ENCODE measurements at places on chromosomes 4 and X.
A peak's percentile ranks its signal among the peaks of the same experiment; 100 is the strongest.

DNA sequence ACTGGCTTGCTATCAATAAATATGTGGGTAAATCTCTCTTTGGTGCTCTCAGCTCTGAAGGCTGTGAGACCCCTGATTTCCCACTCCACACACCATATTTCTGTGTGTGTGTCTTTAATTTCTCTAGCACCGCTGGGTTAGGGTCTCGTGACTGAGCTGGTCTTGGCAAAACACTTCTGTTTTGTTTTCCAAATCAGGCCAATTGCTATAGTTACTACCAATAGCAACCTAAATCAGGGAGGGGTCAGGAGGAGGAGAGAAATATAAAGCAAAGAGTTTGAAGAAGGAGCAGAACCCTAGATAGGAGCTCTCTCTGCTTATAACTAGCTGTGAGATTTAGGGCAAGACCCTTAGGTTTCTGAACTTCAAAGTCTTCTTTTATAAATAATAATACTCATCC lies 250.5 kb upstream of the IGFBP7 start:
- no peak for DNase-seq

DNA sequence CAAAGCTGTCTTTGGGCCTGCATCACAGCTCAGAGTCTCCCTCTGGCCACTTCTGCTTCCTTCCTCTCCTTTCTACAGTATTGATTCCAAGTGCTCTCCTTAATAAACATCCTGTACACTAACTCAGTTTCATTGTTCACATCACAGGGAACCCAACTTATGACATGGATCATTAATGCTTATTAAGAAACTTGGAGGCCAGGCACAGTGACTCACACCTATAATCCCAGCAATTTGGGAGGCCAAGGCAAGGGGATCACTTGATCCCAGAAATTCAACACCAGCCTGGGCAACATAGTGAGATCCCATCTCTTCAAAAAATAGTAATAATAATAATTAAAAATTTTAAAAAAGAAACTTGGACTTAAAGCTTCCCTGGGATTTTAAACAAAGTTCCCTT lies 89.2 kb upstream of the EFHC2 start:
- no peak for DNase-seq

DNA sequence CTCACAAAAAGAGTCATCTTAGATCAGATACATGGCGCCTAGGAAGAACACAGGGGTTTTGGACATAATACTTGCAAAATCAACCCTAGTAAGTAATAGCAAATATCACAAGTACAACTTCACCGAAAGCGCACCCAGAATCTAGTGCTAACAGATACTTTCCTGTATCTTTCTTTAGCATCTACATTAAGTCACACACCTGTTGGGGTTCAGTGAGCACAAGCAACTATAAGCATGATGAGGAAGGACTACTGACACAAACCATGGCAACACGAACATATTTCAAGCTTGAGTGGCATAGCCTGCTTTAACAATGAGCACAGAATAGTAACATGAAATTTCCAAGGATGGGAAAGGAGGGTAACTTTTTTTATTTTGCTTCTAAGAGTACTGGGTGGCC lies 116.1 kb downstream of the GPC3 start:
- no peak for DNase-seq

GRCh38 chr4:16869594-16870245 lies 28.7 kb downstream of the LDB2 start:
- DNase-seq = no peak

DNA sequence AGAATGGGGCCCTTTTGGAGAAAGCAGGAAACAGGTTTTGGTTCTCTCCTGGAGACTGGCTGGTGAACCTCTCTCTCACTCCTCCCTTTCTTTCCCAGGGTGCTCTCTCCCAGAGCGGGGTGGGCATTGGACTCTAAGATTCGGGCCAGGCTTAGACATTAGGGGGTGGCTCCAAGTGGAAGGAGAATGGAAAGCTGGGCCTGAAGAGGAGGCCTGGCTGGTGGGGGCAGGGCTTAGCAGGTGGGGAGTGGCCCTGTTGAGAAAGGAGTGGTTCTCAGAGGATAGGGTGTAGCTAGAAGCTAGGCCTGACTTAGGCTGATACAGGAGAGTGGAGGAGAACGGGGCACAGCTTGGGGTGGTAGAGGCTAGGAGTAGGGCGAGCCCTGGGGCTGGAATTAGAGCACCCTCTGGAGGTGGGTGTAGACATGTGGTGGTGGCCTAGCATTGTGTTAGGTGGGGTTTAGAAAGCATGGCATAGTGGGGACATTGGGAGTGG lies 5.7 kb downstream of the PLP2 start:
- DNase-seq = peak; percentile 31

- no peak for DNase-seq
Observed at GRCh38 chr4:87971866-87972265, 3.6 kb upstream of the SPP1 start.

DNA sequence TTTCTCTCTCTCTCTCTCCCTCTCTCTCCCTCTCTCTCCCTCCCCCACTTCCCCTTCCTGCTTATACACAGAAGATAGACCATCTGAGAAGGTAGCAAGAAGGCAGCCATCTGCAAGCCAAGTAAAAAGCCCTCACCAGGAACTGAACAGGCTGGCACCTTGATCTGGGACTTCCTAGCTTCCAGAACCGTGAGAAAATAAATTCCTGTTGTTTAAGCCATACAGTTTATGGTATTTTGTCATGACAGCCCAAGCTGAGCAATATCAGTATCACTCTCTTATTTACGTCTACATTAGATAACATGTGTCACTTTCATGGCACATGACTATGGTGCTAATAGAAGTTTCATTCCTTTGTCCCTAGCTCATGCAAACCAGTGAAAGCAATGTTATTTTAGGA lies 581.1 kb downstream of the INPP4B start:
- no peak for DNase-seq

DNA sequence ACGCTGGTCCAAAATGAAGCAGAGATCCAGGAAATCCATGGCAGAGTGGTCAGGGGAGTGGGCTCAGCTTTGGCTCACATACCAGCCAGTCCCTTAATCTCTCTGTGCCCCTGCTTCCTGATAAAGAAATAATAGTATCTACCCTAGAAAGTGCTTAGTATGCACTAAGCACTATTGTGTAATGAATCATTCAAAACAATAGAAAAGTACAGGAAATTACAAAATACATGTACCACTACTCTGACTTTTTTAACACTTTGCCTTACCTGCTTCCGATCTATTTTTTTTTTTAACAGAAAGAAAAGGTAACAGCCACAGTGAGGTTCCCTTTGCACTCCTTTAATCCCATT lies 49.9 kb downstream of the TBC1D9 start:
- no peak for DNase-seq

GRCh38 chrX:39320165-39320564 lies 518.9 kb downstream of the MID1IP1 start:
- DNase-seq = no peak

DNA sequence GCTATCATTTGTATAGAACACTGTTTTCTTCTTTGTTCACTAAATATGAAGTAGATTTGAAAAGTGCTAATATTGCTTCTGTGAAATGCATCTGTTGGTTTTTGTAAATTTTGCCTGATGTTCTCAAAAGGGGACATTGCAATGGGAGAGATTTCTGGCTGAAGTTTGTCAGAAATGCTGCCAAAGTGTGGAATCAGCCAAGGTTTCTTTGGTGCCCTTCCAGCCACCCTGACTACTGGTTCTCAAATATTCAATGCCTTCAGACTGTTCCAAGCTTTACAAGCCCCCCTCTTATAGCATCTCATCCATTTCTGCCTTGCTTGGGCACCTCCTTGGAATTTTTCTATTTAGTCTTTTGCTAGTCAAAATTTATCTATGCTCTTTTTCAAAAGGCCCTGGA lies 60.6 kb upstream of the TMLHE start:
- DNase-seq = no peak

GRCh38 chr4:181971411-181971810 lies 271.8 kb upstream of the TENM3 start:
- no peak for DNase-seq

DNA sequence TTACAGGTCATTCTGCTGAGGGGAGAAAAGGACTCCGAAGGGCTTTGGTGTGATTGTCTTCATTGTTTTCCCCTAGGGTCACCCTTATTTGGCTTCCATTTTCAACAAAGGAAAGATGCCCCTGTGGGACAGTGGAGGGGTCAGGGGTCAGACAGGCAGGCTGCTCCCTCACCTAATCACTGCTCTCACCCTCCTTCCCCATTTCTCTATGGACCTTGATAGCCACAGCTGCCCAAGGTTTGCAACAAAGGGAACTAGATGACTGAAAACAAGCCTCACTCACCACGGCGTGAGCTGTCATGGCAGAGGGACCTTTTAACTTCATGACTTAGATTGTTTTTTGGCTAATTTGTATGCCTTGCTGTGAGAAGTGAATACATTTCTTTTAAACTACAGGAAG lies 40.7 kb downstream of the C4orf51 start:
- DNase-seq = no peak

DNA sequence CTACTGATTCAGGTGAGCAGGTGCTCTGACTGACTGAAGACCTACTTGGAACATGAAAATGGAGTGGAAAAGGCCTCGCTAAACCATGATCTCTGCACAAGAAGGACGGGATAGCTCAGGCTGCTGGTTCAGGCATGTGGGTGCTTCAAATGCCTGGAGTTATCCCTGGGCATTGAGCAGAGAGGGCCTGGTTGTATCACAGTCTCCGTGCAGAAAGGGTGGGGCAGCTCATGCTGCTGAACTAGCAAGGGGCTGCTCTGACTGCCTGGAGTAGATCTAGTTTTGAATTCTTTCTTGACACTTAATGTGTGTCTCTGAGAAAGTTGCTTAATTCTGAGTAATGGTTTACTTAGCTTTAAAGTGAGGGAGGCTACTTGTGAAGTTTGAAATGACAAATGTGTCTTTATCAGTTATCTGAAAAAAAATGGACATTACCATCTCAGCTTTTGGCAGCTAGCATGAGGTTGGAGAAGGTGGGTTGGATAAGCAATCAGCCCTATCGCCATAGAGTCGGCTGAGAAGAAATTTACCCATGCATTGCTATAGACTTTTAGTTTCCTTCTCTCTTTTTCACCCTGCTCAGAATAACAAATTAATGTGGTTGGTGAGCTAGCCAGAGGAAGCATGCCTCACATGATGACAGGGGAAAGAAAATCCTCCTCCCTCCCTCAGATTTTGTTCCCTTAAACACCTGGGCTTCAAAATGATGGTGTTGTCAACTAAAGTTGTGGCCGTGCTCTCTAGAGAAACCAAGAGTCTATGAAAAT lies 832.4 kb downstream of the STIM2 start:
- DNase-seq = no peak

DNA sequence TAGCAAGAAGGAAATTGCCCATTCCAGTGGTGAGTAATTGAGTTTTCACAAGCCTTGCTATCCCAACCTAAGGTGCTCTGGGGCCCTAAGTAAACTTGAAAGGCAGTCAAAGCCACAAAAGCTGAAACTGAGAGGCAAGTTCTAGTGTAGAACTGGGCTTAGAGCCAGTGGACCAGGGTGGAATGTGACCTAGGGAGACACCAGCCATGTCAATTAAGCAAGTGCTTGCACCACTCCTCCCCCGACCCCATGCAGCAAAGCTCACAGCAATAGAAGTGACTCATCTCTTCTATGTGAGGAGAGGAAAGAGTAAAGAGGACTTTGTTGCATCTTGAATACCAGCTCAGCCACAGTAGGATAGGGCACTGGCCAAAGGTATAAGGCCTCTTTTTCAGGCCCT lies 486.1 kb upstream of the POU3F4 start:
- no peak for DNase-seq

- no peak for DNase-seq
Observed at GRCh38 chrX:20348139-20348538, 81.4 kb upstream of the RPS6KA3 start.

DNA sequence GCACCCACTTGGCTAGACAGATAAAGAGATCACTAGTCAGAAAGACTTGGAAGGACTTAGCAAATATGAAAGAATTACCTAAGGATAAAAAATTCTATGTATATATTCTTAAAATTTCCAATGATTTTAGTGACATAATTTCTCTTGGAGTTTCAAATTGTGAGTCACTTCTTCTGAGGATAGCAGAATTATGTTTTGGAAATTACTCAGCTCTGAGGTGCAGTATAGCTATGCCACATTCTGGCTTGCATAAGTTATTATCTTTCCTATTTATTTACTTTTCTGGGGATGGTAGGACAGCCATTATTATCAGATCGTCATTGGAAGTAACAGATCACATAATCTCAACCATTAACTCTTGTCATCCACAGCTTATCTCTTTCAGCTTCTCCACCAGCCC lies 853.5 kb downstream of the TRIML1 start:
- DNase-seq = no peak

- no peak for DNase-seq
Observed at GRCh38 chr4:118353534-118354030, 779 bp upstream of the PRSS12 start.
